ENCODE measurements at places on chromosomes 6 and 20.

- DNase-seq, result no peak
Observed at GRCh38 chr6:79737172-79737571, 106.0 kb downstream of the SH3BGRL2 start.

DNA sequence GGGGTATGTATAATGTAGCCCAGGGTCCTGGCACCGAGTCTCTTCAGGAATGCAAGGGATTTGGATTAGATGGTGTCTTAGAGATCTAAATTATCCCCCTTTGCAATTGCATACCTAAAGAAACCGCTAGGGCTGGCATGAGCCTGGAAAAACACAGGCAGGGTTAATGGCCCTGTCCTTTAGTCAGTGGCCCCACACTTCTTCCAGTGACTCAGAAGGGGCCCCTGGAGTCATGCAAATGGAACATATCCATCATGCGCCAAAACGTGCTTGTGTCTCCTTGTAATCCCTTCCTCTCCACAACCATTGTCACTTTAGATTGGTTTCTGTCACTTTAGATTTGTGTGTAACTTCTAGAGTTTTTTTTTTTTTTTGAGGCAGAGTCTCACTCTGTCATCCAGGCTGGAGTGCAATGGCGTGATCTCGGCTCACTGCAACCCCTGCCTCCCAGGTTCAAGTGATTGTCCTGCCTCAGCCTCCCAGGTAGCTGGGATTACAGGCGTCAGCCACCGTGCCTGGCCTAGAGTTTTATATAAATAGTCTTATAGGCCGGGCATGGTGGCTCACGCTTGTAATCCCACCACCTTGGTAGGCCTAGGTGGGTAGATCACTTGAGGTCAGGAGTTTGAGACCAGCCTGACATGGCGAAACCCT, 8.7 kb upstream of the MYBL2 start:
- no peak for DNase-seq

DNA sequence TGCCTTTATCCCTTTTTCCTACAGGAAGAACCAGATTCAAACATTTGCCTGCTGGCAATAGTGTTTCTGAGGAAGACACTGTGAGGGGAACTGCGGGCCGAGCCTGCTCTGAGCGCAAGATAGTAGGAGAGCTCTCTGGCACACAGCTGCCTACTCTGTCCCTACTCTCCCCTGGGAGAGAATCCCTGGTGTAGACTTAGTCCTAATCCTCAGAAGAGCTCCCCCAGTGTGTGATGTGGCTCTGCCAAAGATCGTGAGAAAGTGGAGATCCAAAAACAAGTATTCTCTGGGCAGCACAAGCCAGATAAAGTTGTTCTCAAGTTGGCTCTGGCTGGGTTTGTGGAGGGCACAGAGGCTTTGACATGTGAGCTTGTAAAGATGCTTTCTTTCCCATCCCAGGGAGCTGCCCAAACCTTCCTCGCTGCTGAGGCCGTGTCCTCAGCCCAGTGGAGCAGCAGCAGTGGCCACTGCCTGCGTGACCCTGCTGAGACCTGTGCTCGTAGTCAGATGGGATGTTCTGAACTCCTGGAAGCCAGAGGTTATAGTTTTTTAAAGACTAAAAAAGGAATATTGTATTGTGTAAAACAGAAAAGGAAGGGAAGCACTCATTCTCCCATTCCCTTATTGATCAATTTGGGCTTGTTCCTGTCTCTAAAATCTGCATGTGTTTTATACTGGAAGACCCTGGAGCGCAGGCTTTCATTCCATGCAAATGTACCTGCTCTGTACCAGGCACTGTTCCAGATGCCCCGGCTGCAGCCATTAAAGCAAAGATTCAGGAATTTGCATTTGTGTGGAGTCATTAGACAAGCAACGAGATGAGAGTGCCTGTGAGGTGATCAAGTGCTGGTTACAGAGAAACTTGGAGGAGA, 30.7 kb downstream of the PNLDC1 start:
- DNase-seq, result no peak

DNA sequence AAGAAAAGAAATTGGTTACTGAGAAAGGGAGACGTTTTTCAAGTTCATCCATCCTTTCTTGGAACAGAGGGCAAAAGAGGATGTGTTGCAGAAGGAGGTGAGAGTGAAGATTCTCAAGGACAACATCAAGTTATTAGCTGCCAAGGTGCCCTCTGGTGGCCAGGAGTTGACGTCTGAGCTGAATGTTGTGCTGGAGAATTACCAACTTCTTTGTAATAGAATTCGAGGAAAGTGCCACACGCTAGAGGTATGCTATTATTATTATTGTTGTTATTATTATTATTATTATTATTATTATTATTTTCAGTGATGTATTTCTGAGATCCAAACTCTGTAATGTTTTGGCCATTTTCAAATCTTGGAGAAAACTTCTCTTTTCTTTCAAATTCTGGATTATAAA, 197.0 kb downstream of the UTRN start:
- peak; percentile 32 for DNase-seq

DNA sequence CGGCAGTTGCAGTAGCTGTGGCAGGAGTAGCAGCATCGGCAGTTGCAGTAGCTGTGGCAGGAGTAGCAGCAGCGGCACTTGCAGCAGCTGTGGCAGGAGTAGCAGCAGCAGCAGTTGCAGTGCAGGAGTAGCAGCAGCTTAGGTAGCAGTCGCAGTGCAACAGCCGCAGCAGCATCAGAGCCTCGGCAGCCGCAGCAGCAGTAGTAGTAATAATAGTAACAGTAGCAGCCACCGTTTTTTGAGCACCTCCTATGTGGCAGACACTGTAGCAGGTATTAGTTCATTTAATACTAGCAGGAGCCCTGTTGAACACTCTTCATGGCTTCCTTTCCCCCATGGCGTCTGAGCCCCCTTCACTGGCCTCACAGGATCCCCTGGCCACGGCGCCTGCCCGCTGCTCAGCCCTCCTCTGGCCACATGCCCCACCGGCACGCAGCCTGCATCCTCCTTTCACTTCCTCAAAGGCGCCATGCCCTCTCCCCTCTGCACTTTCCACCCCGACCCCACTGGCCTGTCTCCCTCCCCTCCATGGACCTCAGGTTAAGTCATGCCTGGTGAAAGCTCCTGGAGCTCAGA, 19.1 kb upstream of the IRF4 start:
- DNase-seq, result no peak

DNA sequence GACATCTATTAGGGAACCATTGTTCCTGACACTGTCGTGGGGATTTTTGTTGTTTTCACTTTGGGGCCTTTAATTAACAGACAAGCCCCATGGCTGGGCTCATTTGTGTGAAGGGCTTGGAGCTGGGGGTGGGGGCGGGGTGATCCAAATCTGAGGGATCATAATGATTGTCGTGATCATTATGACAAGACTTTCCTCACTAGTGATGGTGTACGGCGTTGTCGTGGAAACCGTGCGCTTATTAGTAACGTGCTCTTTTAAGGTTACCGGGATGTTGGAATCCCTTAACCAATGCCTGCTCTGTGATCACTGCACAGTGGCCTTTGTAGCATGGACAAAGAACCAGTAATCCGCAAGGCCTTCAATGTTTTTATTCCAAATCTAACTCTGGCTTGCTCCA, 18.6 kb downstream of the PDYN start:
- DNase-seq, result no peak

DNA sequence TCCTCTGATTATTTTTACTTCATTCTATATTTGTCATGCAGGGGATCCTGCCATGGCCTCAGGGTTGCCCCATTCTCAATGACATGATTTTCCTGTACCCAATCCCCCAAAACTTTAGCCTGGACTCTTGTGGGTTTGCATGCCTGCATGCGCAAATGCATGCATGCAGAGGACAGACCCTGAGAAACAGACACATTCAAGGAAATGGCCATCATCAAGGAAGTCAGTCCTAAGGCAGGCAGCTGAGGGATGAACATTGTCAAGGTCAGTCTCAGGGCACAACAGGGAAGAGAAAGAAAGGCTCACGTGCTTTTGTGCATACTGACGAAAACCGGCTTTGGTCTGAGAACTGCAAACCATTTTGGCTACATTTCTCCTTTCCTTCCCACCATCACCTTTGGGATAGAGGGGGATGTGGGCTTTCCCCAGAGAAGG, 13.1 kb downstream of the NEDD9 start:
- no peak for DNase-seq

- DNase-seq, result no peak
Observed at GRCh38 chr6:68876792-68877493, 241.9 kb downstream of the ADGRB3 start.

GRCh38 chr6:119319694-119320093, 29.9 kb downstream of the MAN1A1 start:
- DNase-seq, result no peak

GRCh38 chr20:41329435-41330342, 10.9 kb upstream of the LPIN3 start:
- DNase-seq, result peak; percentile 48

DNA sequence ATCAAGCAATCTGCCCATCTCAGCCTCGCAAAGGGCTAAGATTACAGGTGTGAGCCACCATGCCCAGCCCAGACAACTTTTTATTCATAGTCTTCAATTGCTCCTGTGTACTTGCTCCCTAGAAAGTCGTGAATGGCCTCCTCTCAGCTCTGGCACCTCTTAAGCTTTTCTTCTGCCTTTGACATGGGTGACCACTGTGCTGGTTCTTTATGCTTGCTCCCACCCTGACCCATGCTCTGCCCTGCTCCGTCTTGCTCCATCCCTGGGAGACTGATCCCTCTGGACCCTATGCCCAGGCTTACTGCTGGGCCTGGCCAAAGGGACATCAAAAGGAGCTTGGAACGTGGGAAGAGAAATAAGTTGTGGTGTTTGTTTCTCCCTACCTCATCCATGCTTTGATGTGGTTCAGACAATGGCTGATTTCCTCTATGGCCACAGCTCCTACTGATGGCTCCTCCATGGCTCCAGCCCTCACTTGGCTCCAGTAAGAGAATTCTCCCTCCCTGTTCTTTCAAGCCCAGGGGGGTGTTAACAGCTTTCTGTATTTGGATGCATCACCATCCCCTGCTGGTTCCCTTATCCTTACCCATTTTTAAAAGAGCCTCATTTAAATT, 7.7 kb upstream of the TREM2 start:
- DNase-seq, result no peak

GRCh38 chr6:158019416-158019815, 37.8 kb downstream of the SYNJ2 start:
- DNase-seq, result no peak

DNA sequence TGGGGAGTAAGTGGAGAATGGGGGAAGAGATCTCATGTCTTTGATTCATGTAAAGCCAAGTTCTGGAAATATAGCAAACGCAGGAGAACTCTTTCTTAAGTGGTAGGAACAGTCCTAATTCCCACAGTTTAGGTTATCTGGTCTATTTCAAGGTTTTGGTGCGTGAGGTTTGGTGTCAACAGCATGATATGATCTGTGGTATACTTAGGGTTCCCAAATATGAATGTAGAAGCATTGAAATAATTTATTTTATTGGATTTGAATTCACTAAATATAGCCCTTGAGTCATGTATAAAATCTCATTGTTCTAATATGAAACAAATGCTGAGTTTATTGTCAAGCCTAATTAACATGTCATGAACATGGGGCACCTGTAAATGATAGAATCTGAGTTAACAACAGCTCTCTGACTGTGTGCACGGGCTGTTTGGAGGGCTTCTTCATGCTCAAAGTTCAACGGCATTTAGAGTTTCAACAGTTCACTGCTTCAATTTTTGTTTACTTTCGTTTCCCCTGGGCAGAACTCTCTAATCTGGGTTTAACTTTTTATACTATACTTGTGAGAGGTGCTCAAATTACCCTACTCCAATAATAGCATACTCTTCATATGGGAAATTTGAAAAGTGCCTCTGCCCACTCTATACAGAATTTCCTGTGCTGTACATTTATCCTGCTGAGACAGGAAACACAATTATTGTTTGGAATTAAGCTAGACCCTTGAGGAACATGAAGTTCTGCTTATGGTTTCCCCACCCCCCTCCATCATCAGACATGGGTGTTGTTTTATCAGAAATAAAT, 236.3 kb upstream of the ZNF217 start:
- DNase-seq, result no peak

- DNase-seq, result no peak
Observed at GRCh38 chr6:8240301-8240700, 138.0 kb upstream of the EEF1E1 start.

GRCh38 chr6:36469946-36470345, 27.1 kb downstream of the KCTD20 start:
- DNase-seq, result no peak

GRCh38 chr20:63785691-63786131, 45.4 kb downstream of the ZBTB46 start:
- no peak for DNase-seq

GRCh38 chr6:136103763-136104311, 146.3 kb downstream of the MTFR2 start:
- DNase-seq, result no peak

DNA sequence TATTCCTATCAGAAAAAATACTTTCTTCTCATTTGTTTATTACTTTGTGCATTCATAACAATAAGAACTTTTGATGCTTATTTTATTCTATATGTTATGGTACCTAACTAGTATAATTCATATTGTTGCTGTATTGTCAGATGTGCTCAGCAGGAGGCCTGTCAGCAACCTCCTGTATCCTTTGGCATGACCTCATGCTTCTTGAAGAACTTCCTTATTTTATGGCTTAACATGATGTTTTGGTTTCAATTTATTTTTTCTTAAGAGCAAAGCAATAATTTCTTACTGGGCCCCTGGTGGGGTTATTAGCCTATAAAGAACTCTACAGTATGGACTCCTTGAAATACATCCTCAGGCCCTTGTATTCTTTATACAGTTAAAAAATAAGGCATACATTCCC, 17.3 kb downstream of the GGTLC1 start:
- DNase-seq, result no peak

GRCh38 chr6:71333697-71334096, 45.1 kb downstream of the OGFRL1 start:
- no peak for DNase-seq

- DNase-seq, result no peak
Observed at GRCh38 chr6:13311155-13311554, 17.2 kb downstream of the TBC1D7 start.

DNA sequence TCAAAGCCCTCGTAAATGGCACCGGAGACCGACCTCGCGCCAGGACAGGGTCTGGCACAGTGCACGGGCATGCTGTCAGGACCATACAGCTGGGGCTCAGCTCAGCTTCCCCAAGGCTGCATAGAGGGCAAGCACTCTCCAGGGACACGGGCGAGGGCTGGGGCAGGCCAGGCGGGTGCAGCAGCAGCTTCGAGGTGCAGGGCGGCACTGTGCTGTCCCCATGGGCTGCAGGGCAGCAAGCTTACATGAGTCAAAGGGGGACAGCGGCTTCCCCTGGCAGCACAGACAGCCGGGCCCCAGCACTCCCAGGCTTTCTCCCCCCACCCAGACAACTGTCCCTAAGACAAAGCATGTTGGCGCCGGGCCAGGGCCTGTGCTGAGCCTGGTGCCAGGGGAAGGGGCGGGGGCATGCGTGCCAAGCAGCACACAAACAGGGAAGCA, 25.7 kb downstream of the PSMG4 start:
- no peak for DNase-seq

GRCh38 chr6:157443066-157443800, 62.2 kb downstream of the ZDHHC14 start:
- DNase-seq, result no peak

Data from stimulated activated CD4-positive, alpha-beta T cell treated with anti-CD3 and anti-CD28 coated beads, TNF-alpha, amount 100 ng/mL, for 4 hours (primary cell).